ENCODE measurements at places on chromosomes 2 and 18. TPM values are rescaled to one million over a fixed set of nuclear protein-coding genes. Genes with fewer than 3 reads are reported as not detected.

CD8B gene
- total RNA-seq: not detected

CD8A gene
- total RNA-seq: 0.15 TPM

G6PC2 gene
- total RNA-seq: not detected

PLB1 gene
- total RNA-seq: 3.9 TPM

ITGA4 gene
- total RNA-seq: 0.72 TPM

CRYGA gene
- total RNA-seq: not detected

CDH7 gene
- not detected for total RNA-seq

ANKRD30BL gene
- not detected for total RNA-seq

ZBTB7C gene
- 46.2 TPM for total RNA-seq

HK2 gene
- total RNA-seq: 9.3 TPM

SERPINB12 gene
- total RNA-seq: 14.8 TPM

FBXO41 gene
- 6.3 TPM for total RNA-seq

ARHGAP15 gene
- total RNA-seq: 6.0 TPM

PRSS56 gene
- total RNA-seq: not detected

CCDC150 gene
- 6.7 TPM for total RNA-seq

AAK1 gene
- 28.6 TPM for total RNA-seq

PROM2 gene
- total RNA-seq: 166 TPM

RAB17 gene
- total RNA-seq: 8.5 TPM

C2orf80 gene
- not detected for total RNA-seq

MPPE1 gene
- total RNA-seq: 28.2 TPM

EXOC6B gene
- total RNA-seq: 121 TPM

TRABD2A gene
- total RNA-seq: not detected

SNORC gene
- 18.7 TPM for total RNA-seq

WDR33 gene
- 85.8 TPM for total RNA-seq

IL1RN gene
- 135 TPM for total RNA-seq

SLC16A14 gene
- 13.0 TPM for total RNA-seq

GRP gene
- total RNA-seq: not detected

CCDC74B gene
- 0.96 TPM for total RNA-seq

SIX3 gene
- total RNA-seq: not detected

LYG2 gene
- 16.0 TPM for total RNA-seq

CCDC148 gene
- total RNA-seq: 0.42 TPM

SKOR2 gene
- not detected for total RNA-seq

MEP1B gene
- total RNA-seq: not detected

ELOA2 gene
- not detected for total RNA-seq

RNF152 gene
- 49.3 TPM for total RNA-seq

FAM237A gene
- total RNA-seq: not detected

SH3RF3 gene
- 2.9 TPM for total RNA-seq
